Stimulated activated CD4-positive, alpha-beta T cell treated with anti-CD3 and anti-CD28 coated beads, TNF-alpha, amount 100 ng/mL, for 1 hour (primary cell): ENCODE measurements at places on chromosomes 13 and 19.

GRCh38 chr13:62294244-62294643 is 878.6 kb upstream of the PCDH20 start:
- no peak for DNase-seq

DNA sequence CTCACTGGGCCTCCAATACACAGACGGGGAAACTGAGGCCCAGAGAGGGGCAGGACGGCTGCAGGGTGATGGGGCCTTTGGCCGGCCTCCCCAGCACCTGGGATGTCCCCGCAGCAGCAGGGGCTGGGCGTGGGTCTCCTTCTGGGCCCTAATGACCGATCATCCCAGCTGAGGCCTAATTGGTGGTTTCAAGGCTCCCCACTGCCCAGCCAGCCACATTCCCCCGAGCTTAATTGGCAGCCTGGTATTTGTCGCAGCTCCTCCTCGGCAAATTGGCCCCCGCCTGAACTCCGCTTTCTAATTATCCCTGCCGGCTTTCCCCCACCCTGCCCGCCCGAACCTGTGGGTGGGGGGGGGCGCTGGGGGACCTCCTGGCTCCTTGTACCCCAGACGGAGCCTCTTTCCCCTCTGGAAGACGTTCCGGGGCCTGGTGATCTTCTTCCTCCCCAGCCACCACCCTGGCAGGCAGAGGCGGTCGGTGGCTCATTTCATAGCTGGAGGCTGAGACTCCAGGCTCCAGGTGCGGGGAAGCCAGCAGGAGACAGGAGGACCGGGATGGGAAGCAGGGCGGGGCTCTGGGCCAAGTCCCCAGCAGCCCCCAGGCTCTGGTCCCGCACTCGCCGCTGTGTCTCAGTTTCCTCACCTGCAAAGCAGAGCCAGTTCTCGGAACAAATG is 27.2 kb upstream of the WDR18 start:
- DNase-seq: no peak

DNA sequence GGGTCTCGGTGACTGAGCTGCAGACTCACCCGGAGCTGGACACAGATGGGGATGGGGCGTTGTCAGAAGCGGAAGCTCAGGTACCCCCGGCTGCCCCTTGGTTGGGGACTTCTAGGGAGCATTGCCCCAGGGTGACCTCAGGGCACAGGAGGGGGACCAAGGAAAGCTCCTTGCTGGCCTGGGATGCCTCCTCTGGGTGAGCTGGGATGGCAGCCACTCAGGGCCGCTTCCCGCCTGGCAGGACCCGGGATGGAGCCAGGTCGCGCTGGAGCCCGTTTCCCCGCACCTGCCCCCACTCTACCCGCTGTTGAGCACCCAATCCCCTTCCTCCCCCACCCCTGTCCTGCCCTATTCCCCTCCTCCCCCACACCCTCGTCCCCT is 10.8 kb downstream of the PRKCSH start:
- DNase-seq: no peak

GRCh38 chr13:102309110-102309509 is 92.7 kb downstream of the FGF14 start:
- no peak for DNase-seq
